H7 (cell line): ENCODE measurements at places on chromosomes 6 and 20.

DNA sequence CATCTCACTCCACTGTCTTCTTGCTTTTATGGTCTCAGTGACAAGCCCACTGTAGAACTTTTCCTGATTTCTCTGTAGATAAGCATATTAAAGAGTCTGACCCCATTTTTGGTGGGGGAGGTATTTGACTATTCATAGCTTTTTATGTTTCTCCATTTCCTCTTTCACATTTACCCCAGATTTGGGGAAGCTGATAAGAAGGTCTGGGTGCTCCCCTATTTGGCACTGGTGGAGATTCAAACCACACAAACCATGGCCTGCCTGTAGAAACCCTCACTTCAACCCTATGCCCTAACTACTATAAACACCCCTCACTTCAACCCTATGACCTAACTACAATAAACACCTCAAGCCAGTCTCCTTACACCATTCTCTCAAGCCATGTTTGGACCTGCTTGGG is 196.2 kb upstream of the SYNDIG1 start:
- no peak for DNase-seq

GRCh38 chr6:122407712-122408111 is 8.3 kb downstream of the HSF2 start:
- DNase-seq, result no peak

- no peak for DNase-seq
Measured at GRCh38 chr6:156508923-156509322, 268.3 kb upstream of the ARID1B start.

- DNase-seq, result no peak
Measured at GRCh38 chr6:3210024-3210610, 17.3 kb downstream of the TUBB2B start.

DNA sequence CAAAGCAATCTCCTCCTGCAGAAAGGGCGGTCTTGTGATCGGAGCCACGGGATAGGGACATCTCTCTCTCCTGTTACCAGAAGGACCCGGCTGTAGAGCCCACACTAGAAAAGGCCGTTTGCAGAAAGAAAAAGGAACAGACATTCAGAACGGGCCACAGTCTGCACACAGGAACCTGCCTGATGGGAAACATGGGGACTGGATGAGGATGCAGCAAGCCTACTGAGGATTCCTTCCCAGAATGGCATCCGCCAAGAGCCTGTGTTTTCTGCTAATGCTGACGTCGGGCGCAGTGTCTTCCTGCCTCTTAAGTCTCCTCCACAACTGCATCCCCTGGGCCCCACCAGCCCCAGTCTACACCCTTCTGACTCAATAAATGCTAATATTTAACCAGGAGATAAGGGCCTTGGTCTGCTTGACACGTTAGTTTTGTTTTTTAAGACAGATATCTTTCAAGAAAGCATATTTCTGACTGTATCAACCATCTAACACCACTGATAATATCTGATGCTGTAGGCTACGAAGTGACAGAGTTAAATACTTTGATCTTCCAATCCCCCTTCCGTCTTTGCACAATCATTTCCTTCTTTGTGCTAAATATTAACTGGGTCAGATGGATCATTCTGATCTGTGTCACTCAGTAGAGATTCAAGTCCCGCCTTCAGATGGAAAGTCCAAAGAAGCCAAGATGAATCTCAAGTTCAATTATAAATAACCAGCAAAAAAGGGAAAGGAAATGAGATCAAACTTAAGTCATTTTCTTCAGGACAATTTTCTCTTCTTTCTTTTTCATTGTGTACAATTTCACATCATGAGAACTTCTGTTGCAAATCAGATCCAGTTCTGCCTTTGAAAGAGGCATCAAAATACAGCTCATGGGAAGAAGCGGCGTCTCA is 20.7 kb downstream of the FAM50B start:
- DNase-seq, result no peak

DNA sequence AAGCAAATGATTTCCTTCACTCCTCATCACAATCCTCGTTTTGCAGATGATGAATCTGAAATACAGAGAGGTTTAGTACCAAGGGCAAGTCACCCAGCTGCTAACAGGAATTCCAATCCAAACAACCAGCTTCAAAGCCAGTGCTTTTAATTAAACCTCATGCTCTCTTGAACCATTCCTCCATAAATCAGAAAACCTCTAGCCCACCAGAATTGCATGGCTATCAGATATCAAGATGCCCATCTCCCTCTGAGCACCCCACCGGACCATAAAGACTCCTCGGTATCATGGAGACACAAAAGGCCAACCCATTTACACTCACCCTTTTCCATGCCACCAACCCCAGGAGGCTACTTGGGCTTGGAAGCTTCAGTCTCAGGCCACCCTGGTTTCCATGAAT is 46.0 kb downstream of the TFAP2A start:
- DNase-seq, result no peak

DNA sequence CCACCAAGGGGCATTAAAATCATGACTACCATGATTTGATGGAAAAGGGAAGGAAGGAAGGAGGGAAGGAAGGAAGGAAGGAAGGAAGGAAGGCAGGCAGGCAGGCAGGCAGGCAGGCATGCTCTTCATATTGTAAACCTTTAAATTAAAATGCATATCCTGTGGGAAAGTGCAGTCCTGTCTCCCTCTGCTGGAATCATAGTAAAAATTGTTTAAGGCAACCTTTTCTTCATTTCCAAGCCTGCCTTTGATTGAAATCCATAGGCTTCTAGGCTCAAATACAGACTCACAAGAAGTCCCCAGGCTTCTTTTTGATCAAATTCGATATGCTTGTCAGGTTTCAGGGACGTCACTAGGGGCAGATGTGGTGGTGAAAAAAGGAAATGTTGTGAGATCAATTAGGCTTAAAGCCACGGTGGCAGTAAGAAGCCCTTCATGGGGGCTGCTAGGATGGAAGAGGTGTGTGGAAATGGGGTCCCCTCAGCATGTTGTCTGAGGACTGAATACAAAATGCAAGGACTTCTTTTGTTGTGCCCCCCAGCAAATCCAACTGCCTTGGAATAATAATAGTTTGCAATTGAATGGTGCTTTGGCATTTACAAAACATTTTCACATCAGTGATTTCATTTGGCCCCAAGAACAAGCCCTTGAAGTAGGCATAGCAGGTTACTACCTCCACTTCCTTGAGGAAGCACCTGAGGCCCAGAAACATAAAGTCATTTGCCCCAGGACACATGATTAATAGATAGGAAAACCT is 25.6 kb upstream of the GABRR1 start:
- DNase-seq, result peak; percentile 50

GRCh38 chr20:675453-676314 is at the start of gene SCRT2:
Gene SCRT2, minus strand, starts transcription at chr20:675802. Its CDS starts 201 bp downstream, at chr20:675601.
- DNase-seq, result peak; percentile 97

DNA sequence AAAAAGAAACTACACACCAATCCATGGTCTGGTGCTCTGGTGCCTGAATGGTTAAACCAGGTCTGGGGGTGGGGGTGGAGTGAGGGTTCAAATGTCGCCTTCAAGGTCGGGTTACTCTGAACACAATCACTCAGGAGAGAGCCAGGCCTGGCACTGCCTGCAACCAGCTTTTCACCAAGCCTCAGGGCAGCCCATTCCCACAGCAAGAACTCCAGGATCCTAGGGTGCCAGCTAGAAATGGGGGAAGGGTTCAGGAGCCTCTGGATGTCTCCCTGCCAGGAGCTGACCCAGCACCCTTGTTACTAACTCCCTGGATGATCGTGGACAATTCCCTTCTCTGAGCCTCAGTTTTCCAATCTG is 6.7 kb downstream of the SDC4 start:
- no peak for DNase-seq

DNA sequence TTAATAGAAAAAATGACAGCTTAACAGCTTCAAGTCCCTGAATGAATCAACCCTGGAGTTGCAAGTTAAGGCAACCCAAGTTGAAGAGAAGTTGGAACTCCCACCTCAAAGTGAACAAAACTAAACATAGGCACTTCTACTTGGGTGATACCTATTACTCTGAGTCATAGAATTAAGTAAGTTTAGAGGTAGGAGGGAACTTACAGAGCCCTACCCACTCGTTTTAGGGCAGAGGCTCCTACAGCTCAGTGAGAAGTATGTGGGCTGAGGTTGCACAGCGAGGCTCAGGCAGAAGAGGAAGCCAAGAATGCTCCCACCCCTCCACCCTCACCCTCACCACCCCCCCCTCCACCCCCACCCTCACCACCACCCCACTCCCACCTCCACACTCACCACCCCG is 42.2 kb downstream of the NFATC2 start:
- DNase-seq, result no peak

- no peak for DNase-seq
Measured at GRCh38 chr6:25958700-25959162, 3.9 kb upstream of the TRIM38 start.

DNA sequence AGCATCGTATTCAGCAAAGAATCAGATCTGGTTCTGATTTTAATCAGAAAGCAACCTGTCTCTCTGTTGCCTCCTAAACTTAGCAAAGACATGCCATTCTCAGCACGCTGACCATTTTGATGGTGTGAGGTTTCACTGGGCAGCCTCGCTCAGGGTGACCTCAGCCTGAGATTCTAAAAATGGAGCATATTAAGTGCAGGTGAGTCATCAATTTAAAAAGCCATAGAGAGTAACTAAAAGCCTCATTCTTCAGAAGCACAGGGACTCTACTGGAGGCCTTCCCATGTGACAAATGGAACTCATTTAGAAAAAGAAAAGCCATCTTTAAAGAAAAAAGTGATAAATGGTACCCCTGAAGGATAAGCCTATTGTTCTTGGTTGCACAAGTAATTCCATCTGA is 91.3 kb downstream of the FILIP1 start:
- DNase-seq, result no peak

- DNase-seq, result no peak
Measured at GRCh38 chr20:4605166-4605565, 116.5 kb upstream of the PRND start.
